ENCODE measurements at places on chromosomes 1 and 21.

DNA sequence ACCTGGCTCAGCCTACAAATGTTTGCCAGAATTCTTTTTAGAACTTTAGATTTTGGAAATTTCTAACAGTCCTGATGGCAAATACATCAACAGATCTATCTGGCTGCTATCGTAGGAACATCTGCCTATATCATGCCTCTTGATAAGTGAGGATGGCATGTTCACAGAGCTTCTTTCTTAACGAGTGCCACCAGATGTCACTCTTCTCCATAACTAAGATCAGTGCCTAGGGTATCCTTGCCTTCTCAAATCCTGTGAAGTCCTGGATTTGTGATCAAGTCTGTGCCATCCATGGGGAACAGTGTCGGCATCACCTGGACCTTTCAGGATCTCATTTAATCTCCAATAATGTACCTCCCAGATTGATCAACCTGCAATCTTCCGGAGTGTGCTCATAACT lies 36.5 kb upstream of the CD5L start:
- peak; percentile 48 for DNase-seq

- peak; percentile 62 for DNase-seq
Measured at GRCh38 chr1:33420870-33421775, 9.8 kb downstream of the PHC2 start.

- DNase-seq: peak; percentile 58
Measured at GRCh38 chr1:160375788-160376524, 9.1 kb downstream of the NHLH1 start.

- no peak for DNase-seq
Measured at GRCh38 chr1:168437821-168438220, 106.0 kb downstream of the XCL2 start.

DNA sequence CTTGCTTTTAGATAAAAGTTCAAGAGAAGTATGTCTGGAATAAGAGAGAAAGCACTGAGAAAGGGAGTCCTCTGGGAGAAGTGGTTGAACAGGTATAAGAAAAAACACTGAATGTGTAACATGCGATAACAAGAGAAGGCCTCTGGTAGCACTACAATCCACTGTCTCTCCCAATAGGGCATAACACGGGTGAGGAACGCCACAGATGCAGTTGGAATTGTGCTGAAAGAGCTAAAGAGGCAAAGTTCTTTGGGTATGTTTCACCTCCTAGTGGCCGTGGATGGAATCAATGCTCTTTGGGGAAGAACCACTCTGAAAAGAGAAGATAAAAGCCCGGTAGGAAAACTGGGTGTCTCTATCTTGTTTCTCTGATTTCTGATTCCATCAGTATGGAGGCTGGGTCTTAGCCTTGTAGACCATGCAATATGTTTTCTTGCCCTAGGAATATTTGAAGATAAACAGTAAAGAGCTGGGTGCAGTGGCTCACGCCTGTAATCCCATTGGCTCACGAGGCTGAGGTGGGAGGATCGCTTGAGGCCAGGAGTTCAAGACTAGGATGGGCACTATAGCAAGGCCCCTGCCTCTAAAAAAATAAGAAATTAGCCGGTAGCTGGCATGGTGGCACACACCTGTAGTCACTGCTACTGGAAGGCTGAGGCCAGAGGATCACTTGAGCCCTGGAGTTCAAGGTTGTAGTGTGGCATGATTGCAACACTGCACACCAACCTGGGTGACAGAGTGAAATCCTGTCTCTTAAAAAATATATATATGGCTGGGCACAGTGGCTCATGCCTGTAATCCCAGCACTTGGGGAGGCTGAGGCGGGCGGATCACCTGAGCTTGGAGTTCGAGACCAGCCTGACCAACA lies 40.4 kb downstream of the DAP3 start:
- DNase-seq: peak; percentile 68

- DNase-seq: no peak
Measured at GRCh38 chr21:45869121-45870007, 112.2 kb upstream of the COL6A1 start.

GRCh38 chr1:43472087-43472462 lies 18.3 kb upstream of the HYI start:
- no peak for DNase-seq

DNA sequence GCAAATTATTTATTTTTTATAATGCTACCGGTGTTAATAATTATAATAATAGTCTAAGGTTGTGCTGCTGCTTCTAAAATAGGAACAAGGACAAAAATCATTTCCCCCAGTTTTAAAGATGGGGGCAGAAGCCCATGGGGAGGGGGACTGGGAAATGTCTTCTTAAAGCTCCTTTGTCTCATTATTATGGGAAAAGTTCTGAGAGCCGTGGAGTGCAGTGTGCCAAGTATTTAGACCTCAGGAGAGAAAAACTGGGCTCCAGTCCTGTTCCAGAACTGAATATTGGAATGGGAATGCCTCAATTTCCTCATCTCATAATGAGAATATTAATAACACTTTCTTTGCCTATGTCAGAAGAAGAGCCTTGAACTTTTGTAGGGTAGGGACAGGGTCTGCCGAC lies 40.9 kb upstream of the ATF3 start:
- no peak for DNase-seq

- no peak for DNase-seq
Measured at GRCh38 chr1:81664341-81664740, 136.4 kb upstream of the ADGRL2 start.

GRCh38 chr1:194477908-194478307 lies 1291.5 kb upstream of the B3GALT2 start:
- DNase-seq: peak; percentile 10

GRCh38 chr1:10973552-10973951 lies 38.9 kb upstream of the TARDBP start:
- DNase-seq: no peak

GRCh38 chr1:220149742-220150141 lies 55.8 kb downstream of the IARS2 start:
- DNase-seq: no peak

DNA sequence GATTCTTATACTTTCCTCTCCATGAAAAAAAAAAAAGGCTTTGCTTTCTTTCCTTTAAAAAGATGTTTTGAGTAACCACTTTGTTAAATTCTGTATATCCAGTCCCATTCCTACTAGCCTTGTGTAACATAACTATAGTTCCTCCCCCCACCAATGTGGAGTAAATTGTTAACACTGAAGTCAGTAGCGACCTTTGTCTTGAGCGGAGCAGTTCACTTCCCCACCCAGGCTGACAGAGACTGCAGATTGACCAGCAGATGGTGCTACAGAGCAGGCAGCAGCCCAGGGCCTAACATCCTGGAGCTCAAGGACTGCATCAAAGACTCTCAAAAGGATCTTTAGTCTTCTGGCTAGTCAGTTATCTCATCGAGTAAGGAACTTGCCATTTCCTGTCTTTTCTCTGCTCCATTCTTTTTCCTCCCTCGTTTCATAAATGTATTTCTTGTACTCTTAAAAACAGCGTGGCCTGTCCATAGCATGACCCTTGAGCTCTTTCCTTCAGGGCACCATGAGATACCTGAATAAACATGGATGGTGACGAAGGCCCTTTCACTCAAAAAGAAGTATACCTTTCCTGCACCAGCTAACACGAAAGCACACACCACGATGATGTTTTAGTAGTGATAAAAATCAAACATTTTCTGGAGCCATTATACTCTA lies 503.5 kb upstream of the PKN2 start:
- peak; percentile 82 for DNase-seq

DNA sequence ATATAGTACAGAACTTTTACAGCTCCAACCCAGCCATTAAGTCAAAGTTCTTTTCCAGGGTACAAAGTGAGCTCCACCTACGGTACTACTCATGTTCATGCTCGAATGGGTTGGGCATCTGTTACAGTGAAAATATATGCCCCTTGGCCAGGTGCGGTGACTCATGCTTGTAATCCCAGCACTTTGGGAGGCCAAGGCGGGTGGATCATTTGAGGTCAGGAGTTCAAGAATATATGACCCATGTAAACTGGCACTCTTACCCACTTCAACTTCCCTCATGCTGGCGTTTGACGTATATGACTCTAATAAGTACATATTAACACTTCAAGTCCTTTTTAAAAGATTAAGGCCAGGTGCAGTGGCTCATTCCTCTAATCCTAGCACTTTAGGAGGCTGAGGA lies 71.3 kb upstream of the PKN2 start:
- no peak for DNase-seq
